ENCODE measurements at places on chromosomes 1 and 21.

DNA sequence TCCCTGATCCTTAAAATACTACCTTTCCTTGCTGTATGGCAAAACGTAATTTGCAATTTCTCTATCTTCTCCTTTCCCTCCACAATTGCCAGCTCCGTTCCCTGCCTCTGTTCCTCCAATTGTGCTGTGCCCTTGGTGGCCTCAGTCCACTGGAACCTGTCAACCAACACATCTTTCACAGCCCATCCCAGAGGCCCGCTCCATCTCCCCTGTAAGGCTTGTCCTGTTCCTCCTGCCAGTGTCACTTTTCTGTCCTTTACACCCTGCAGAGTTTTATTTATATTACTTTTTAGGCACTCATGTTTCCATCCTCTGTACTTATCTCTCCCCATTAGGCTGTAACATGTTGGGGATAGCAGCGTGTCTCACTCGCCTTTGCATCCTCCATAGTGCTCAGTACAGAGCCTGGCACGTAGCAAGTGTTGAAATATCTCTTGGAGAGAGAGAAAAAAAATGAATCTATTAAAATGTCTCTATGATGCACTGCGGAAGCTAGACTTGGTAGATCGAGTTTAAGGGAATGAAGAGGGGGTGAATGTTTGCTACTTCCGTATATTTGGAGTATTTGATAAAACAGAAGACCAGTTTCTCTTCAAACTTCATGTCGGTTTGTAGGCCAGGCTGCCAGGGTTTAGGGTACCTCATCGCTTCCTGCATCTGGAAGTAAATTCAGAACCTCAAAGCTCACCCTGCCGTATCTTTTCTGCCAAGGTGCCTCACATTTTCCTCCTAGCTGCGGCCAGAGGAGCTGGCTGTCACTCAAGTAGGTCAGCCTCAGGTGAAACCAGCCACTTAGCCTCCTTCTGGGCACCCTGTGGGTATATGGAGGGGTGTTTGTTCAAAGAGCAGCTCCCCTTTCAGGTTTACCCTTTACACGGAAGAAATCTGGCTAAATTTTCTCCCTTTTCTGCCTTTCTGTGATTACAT is 303.8 kb downstream of the TM2D1 start:
- DNase-seq = no peak

DNA sequence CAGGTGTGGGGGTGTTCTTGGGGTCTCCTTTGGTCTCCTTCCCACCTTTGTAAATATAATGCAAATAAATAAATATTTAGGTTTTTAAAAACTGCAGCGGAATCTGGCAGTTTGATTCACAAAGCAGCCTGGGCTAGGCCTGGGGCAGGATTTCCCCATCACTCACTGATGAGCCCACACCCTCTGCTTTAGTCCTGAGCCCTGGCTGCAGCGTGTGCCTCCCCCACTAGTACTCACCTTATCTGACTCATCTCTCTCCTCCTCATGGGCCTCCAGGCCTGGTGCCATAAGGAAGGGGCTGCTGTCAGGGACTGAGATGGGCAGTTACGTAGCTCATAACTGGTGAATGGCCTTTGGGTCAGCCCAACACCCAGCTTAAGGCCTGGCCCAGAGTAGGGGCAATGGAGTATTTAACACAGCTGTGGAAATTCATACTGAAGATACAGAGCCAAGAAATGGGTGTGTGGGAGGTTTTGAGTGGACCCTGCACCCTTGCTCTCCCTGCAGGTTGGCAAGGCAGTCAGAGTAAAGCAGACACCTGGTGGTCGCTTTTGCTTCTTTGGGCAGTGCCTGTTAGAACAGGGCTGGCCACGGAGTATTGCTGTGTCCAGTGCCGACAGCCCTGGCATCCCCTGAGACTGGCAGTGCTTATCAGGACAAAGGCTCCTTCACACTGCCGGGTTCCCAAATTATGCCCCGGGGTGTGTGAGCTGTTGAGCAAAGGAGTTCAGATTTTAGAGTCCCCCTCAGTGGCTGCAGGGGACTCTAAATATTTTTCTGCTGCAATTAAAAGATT is 39.7 kb downstream of the AZIN2 start:
- no peak for DNase-seq

DNA sequence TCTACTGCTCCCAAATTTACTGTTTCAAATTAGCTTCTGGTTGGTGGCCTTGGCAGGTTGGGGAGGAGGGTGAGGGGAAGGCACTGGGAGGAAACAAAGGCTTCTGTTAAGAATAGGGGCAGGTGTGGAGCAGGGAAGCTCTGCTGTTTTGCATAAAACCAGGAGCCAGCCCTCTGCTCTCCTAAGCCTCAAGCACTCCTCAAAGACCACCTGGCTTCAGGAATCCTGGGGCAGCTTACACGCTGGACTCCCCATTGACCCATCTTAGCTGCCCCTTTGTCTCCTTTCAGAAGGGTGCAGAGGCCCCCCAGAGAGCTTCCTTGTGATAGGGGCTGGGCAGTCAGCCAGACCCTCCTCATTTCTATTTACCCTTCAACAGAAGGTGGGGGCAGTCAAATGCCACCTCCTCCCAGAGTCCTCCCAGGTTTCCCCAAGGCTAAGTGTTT is 11.5 kb upstream of the DHRS3 start:
- no peak for DNase-seq

DNA sequence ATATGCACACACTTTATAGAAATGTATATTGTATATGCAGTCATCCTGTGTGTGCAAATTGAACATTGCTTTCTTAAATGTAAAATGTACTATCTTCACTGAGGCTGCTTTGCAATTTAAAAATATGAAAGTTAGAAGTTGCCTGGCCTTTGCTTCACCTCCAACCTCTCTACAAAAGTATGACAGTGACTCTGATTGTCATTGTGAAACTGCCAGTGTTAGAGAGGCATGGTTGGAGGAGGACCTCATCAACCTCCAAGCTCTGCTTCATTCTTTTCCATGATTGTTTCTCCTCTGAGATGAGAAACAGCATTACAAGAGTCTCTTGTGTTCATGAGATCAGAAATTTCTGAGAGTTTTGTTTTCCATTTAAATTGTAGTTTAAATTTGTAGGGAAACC is 185.5 kb downstream of the ZC3H11B start:
- no peak for DNase-seq

GRCh38 chr21:38487901-38488639 is 10.2 kb downstream of the ERG start:
- no peak for DNase-seq

DNA sequence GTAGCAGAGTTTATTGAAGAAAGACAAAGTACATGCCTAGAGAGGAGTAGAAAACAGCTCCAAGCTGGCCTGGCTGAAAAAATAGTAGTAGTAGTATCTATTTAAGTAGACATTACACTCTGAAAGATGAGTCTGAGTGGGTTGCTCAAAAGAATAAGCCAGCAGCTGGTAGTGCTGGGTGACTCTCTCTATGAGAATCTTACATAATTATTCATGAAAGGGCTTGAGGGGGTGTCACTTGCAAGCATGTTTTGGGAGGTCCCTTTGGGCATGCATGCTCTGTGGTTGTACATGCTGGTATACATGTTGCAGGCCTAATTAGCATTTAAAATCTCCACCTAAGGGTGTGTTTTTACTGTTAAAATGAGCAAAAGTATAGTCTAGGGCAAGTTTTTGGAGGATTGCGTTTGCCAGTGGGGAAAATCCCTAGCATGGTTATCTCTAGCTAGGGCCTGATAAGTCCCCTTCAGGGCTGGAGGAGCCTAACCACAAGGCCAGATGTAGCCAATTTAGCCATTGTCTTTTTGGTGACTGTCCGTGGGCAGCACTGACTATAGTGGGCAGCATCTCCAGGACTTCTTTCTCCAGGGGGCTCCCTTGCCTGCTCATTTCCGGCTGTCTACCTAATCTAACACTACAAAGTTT is 11.0 kb upstream of the FCGR2A start:
- DNase-seq = no peak

- no peak for DNase-seq
Observed at GRCh38 chr21:45802425-45802824, 158.9 kb downstream of the PCBP3 start.

GRCh38 chr1:186682736-186683135 is 2.5 kb upstream of the PTGS2 start:
- no peak for DNase-seq

- DNase-seq = no peak
Observed at GRCh38 chr21:36569511-36569910, 89.6 kb upstream of the CLDN14 start.

DNA sequence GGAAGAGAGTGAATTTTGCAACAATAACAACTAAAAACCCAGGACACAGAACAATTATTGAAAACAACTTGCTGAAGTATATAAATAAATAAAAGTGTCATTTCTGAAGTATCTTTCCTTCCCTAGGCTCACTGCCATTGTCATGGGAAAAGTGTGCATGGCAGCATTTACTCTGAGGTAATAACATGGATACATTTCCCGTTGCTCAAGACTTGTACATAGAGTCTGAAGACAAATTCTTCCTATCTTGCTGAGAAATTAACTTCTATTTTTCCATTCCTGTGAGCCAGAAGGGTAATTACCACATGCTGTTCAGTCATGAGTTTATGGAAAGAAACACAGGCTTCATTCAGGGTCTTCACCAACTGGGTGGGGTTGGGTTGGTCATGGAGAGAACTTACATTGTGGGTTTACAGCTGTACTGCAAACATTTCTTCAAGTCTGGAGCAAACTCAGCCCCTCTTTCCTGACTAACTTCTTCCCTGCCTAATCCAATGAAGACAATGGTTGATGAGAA is 32.2 kb downstream of the ST6GALNAC3 start:
- no peak for DNase-seq

Measured in HTR-8/SVneo (cell line).